NCI-H446 (cell line): ENCODE measurements at places on chromosomes 11 and 22.

- no peak for DNase-seq
Measured at GRCh38 chr11:108601150-108601549, 7.6 kb upstream of the EXPH5 start.

GRCh38 chr11:24634606-24635160, 137.8 kb downstream of the LUZP2 start:
- DNase-seq = no peak

DNA sequence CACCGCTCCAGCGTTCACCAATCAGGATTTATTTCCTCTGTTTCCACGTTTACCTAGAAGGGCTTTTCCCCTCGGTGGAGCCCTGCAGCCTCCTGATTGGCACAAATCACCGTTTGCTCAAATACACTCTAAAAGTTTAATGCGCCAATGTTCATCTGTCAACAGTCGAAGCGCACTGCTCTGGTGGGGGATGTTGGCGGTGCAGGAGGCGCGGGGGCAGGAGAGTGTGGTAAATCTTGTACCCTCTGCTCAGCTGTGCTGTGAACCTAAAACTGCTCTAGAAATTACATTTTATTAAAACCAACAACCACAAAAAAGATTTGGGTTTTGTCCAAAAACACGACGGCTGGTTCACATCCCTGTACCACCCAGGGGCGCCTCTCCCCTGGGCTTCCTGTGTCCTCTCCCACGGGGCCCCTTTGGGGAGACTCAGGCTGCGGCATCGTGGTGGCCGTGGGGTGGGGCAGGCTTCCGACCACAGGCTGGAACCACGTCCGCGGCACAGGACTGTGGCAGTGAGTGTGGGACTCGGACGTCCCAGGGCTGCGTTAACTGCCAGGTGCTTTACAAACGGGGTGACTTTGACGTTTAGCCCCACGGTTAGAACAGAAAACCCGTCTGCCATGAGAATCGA, 13.5 kb downstream of the TTLL8 start:
- DNase-seq = no peak

DNA sequence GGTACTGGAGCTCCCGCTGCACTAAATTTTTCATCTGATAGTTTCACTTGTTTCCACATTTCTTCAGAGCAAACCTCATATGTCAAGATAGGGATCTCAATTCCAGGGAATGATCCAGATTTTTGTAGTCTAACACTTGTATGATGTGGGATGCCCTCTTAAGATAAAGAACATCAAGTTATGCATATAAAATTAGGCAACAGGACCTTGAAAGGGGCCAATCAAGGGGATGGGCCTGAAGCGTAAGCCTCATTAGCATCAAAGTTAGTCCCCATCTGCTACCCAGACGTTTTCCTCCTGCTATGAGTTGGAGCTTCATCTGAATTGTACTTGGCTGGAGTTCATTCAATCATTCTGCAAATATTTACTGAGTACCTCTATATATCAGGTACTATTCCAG, 17.5 kb downstream of the PDGFD start:
- DNase-seq = peak; percentile 41

- no peak for DNase-seq
Measured at GRCh38 chr22:29134448-29134847, 61.6 kb downstream of the KREMEN1 start.

- DNase-seq = no peak
Measured at GRCh38 chr22:35839841-35840301, 122.2 kb downstream of the APOL5 start.

DNA sequence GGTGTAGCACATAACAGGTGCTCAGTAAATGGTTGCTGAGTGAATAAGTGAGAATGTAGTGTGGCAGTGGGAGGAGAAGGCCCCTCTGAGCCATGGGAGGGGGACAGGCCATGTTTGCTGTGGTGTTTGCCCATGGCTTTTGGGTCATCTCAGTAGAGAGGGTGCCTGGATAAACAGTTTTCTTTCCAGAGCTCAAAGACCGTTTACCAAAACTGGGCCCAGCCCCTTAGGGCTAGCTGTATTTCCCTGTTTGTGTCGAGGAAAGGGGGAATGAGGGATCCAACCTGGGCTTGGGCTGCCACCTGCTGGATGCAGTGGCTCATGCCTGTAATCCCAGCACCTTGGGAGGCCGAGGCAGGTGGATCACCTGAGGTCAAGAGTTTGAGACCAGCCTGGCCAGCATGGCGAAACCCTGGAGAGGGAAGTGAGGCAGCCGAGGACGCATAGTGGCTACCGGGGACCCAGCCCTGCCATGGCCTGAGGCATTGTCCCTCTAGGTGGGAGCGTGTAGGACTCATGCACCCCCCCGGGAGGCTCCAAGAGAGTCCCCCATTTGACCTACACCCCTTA, 8.7 kb upstream of the LTO1 start:
- DNase-seq = no peak

DNA sequence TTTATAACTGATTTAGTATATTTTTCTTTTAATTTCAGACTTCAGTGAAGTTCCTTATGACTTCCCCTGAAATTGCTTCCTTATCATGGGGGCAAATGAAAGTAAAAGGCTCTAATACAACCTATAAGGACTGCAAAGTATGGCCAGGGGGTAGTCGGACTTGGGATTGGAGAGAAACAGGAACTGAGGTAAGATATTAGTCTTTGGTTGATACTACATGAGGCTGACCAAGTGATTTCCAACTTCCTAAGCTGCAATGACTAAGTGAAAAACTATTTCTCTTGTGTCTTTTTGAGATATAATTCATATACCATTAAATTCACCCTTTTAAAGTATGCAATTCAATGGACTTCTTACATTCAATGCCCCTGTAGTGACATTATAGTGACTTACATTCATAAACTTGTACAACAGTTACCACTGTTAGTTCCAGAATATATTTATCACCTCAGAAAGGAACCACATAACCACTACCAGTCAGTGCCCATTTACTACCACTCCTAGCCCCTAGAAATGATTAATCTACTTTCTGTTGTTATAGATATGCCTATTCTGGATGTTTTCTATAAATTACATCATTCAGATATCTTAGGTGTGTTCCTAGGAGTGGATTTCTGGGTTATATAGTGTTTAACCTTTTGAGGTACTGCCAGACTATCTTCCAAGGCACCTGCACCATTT, 21.6 kb downstream of the AAMDC start:
- DNase-seq = no peak

GRCh38 chr11:120929090-120929489, 94.8 kb upstream of the TBCEL start:
- DNase-seq = no peak

GRCh38 chr11:93189462-93189861, 8.3 kb downstream of the SLC36A4 start:
- no peak for DNase-seq

GRCh38 chr11:12485328-12485727, 108.0 kb downstream of the PARVA start:
- no peak for DNase-seq

GRCh38 chr22:24205438-24206195, 24.3 kb downstream of the SUSD2 start:
- DNase-seq = no peak

DNA sequence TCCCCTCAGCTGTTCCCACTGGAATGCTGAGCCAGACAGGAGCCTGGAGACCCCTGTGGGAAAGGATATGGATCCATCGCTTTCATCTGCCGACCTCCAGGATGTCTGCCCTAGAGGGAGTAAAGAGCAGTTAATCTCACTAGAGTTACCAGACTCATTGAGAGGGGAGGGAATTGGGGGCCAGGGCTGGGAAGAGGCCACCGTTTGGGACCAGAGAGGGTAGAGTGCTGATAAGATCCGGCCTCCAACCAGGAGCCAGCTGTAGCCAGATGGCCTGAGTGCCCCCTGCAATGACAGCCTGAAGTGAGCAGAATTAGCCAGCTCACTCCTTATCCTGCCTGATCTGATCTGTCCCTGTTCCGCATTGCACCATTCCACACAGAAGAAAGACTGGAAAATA, 3.7 kb upstream of the APLNR start:
- peak; percentile 20 for DNase-seq

DNA sequence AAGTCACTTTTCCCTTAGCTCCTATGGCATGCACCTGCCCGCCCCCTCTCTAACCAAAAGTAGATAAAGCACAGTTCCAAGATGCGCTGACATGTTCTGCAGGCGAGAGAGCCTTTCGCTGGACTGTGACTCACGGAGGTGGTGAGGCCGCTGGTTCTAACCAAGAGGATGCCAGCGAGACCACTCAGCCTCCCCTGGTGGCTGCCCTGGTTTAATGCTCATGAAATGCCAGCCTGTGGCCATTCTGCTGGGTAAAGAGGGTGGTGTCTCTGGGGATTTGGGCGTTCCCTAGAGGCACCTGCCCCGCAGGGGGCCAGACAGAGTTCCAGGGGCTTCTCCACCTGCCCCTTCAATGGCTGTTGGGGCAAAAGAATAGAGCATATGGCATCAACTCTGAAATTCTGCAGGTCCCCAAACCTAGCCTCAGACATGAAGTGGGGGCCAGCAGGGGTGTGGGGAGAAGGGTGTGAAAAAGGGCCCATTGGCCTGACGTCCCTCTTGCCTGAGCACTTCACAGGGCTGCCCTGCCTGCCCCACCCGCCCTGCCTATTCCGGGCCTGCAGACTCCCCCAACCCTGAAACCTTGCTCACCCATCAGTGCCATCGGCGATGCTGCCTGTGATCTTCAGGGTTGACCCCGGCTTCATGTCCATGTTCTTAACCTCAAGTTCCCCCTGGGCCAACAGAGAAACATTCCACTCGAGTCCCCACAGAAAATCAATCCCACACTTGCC, 8.5 kb downstream of the LGALS2 start:
- no peak for DNase-seq

DNA sequence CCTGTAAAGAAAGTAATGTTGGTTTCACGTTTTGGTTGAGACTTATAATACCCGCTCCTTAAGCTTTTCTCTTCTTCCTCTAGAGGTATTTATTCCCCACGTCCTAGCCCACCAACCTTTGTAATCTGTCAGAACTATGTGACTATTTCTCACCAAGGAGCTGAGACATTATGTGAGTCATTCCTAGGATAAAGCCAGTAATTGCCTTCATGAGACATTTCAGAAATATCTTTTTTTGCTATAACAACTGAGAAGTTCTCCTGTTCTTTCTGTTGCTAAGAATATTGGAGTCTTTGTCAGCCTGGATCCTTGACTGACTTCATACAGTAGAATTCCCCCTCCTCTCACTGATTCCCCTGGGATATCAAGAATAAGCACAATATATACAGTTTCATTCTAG, 1497.0 kb upstream of the TENM4 start:
- DNase-seq = no peak

GRCh38 chr11:13857828-13858227, 104.7 kb upstream of the SPON1 start:
- no peak for DNase-seq

DNA sequence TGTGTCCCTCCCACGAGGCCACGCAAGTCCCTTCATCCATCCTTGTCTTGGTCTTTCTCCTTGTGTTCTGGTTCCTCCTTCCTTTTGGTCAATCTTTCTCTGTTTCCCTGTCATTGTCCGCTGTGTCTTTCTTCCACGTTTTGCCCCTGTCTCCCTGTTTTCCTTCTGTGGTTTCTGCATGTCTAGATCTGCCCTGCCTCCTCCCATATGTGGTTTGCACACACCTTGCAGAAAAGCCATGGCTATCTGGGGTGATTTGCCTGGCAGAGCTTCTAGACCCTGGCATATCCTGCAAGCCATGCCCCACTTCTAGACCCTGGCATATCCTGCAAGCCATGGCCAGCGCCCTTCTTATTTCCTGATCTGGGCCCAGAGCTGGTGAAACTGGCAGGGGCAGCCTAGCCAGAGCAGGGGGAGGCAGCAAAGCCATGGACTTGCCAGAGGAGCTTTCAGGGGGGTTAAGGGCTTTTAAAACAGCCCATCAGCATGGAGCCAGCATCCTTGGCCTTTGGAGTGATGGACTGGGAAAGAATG, 131.6 kb upstream of the NECTIN1 start:
- no peak for DNase-seq

DNA sequence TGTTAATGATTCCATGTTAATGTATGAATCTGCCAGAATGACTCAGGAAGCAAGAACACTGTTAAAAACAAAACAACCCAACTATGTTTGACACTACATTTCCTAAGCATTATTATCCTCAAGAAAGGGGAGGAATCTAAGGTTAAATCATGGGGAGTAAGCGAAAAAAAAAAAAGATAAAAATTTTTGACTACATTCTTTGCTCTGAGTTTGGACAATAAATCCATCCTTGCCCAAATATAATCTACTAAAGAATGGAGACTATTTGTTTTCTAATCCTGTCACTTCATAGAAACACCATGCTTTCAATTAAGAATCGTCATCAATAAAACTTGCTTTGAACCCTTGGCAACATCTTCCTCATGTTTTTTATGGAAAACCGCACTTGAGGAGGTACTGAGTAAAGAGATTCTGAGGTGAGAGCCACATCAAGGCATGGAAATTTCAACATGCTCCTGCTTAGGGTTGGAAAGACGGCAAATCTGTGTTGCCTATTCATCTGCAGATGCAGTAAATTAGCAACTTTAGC, 9.7 kb downstream of the MAML2 start:
- no peak for DNase-seq

DNA sequence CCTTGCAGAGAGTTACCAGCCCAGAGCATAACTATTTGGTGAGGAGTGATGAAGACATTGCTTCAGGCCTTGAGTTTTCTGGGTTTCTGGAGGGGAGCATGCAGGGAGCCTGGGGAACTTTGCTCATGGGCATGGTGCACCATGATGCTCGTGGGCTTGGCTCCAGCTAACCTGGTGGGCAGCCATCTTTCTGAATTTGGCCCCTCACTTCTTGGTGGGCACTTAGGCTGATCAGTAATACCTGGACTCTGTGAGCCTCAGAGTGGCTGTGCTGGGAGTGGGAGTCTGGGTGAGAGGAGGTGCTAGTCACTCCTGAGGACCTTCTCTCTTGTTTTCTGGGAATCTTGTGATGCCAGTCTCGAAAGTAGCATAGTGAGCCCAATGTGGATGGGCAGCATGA, 30.6 kb downstream of the AMPD3 start:
- no peak for DNase-seq

DNA sequence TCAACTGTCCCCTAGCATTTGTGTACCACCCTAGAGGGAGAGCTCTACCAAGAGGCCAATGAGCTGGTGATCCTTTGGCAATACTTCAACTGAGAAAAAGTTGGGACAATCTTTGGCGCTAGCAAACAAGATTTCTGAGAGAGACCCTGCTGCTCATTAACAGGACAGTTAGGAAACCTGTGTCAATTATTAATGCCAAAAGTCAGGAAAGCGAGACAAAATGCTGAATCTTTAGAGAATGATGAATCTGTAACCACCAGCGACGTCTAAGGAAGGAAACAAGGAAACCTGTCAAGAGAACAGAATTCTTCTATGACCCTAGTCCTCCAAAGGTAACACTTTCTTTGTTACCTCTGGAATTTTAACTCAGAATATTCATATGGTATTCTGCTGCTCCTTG, 19.9 kb downstream of the LARGE2 start:
- DNase-seq = no peak

DNA sequence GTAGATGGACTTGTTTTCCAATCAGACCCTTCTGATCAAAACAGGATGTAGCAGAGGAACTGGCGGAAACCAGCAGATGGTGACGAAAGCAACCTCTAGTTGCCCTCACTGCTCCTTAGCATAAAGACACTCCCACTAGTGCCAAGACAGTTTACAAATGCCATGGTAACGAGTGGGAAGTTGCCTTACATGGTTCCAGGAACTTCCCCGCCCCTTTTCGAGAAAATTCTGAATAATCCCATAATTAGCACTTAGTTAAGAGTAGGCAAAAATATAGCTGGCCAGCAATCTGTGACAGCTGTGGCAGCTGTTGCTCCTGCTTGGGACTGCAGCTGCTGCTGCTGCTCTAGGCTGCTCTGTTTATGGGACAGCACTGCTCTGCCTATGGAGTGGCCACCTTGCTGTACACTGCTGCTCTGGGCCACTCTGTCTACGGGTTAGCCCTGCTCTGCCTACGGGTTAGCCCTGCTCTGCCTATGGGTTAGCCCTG, 33.4 kb upstream of the SORL1 start:
- no peak for DNase-seq
